ENCODE measurements at places on chromosomes 6 and 20. TPM values are rescaled to one million over a fixed set of nuclear protein-coding genes. Genes with fewer than 3 reads are reported as not detected.

GRCh38 chr6:91608428-91608827 lies 1021.6 kb upstream of the MAP3K7 start:
- no peak overlapping the region for H3K4me3 ChIP-seq
- H3K36me3 ChIP-seq = no peaks in the 10 kb centered on the region
- H3K27me3 ChIP-seq = no peaks in the 10 kb centered on the region
- no peak overlapping the region for H3K27ac ChIP-seq
- H3K4me1 ChIP-seq = no peaks in the 10 kb centered on the region

GRCh38 chr6:157325069-157325805 lies 1.9 kb upstream of the TMEM242 start:
- no peak overlapping the region for H3K4me3 ChIP-seq
- no peak overlapping the region for H3K27ac ChIP-seq
- peaks cover 38% of the 10 kb centered on the region for H3K4me1 ChIP-seq
- H3K27me3 ChIP-seq = peaks cover 2% of the 10 kb centered on the region
- H3K36me3 ChIP-seq = no peaks in the 10 kb centered on the region

The RIMS4 gene
- not detected for polyA plus RNA-seq

GRCh38 chr6:25050356-25050755 lies 114.6 kb upstream of the RIPOR2 start:
- H3K27me3 ChIP-seq = no peaks in the 10 kb centered on the region
- H3K36me3 ChIP-seq = no peaks in the 10 kb centered on the region
- peak; percentile 65 for DNase-seq
- H3K4me1 ChIP-seq = peaks cover 60% of the 10 kb centered on the region
- peak overlapping the region; percentile 34 for H3K4me3 ChIP-seq

- no peak for DNase-seq
- peaks cover 2% of the 10 kb centered on the region for H3K27me3 ChIP-seq
- H3K27ac ChIP-seq = no peak overlapping the region
- no peaks in the 10 kb centered on the region for H3K4me1 ChIP-seq
- H3K36me3 ChIP-seq = no peaks in the 10 kb centered on the region
Measured at GRCh38 chr6:129184808-129185366, 301.9 kb downstream of the LAMA2 start.

DNA sequence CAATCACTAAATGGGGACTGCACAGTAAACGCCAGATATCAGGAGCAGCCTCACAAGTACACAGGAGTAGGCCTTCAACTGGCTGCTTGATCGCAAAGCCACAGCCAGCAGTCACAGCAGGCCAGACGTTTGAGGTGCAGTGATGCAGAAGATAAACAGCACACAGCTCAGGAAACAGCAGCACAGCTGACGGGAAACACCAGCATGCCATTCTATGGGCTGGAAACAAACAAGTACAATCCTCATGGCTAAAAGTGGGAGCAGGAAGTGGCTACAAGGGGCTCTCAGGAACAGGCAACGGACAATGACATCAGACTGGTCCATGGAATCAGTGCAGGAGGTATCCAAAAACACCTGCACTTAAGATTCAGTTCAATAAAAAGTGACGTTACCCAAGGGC lies 111.0 kb downstream of the DTNBP1 start:
- no peak for DNase-seq
- no peak overlapping the region for H3K4me3 ChIP-seq
- H3K4me1 ChIP-seq = peaks cover 64% of the 10 kb centered on the region
- no peaks in the 10 kb centered on the region for H3K27me3 ChIP-seq
- H3K27ac ChIP-seq = no peak overlapping the region

The RAET1L gene
- polyA plus RNA-seq = not detected

GRCh38 chr20:39136798-39137197 lies 174.7 kb downstream of the DHX35 start:
- H3K36me3 ChIP-seq = peaks cover 6% of the 10 kb centered on the region
- H3K27ac ChIP-seq = no peak overlapping the region
- no peak for DNase-seq
- H3K4me3 ChIP-seq = no peak overlapping the region
- H3K27me3 ChIP-seq = peaks cover 3% of the 10 kb centered on the region

DNA sequence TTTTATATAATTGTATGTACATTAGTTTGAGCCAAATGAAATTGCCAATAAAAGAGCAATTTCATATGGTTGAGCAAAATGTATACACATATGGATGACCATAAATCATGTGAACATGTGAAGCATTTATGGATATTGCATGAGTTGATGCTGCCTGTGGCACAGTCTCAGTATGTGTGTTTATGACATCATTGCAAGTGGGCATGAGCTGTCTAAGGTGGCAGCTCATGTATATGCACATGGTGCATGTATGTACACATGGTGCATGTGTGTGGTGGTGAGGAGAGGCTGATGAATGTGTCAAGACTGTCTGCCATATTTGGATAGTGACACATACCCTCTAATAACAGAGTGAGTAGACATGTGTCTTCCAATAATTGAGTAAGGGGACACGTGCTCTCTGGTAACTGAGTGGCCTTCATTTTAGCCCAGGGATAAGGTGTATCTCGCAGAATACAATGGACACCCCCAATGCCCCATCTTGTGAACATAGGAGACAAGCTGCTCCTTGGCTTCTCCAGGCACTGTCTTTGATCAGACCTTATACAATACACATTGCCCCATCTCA lies 208.8 kb downstream of the DHX35 start:
- peaks cover 2% of the 10 kb centered on the region for H3K27me3 ChIP-seq
- H3K36me3 ChIP-seq = peaks cover 10% of the 10 kb centered on the region
- no peak overlapping the region for H3K4me3 ChIP-seq
- no peak overlapping the region for H3K27ac ChIP-seq
- H3K4me1 ChIP-seq = no peaks in the 10 kb centered on the region
- DNase-seq = no peak

- H3K4me3 ChIP-seq = no peak overlapping the region
- H3K36me3 ChIP-seq = peaks cover 3% of the 10 kb centered on the region
- H3K4me1 ChIP-seq = peaks cover 34% of the 10 kb centered on the region
- no peak overlapping the region for H3K27ac ChIP-seq
- DNase-seq = no peak
Measured at GRCh38 chr6:45592991-45593390, 215.3 kb upstream of the SUPT3H start.

GRCh38 chr6:114039841-114040240 lies 68.9 kb upstream of the HDAC2 start:
- H3K27ac ChIP-seq = no peak overlapping the region
- H3K36me3 ChIP-seq = no peaks in the 10 kb centered on the region
- H3K4me1 ChIP-seq = no peaks in the 10 kb centered on the region
- peaks cover 2% of the 10 kb centered on the region for H3K27me3 ChIP-seq
- no peak overlapping the region for H3K4me3 ChIP-seq

GRCh38 chr6:154814063-154814462 lies 80.8 kb downstream of the SCAF8 start:
- peaks cover 51% of the 10 kb centered on the region for H3K36me3 ChIP-seq
- H3K4me1 ChIP-seq = no peaks in the 10 kb centered on the region
- no peak for DNase-seq
- no peaks in the 10 kb centered on the region for H3K27me3 ChIP-seq

The ADTRP gene
- polyA plus RNA-seq = not detected

GRCh38 chr6:142786476-142786875 lies 158.5 kb downstream of the HIVEP2 start:
- no peaks in the 10 kb centered on the region for H3K27me3 ChIP-seq
- peaks cover 5% of the 10 kb centered on the region for H3K36me3 ChIP-seq
- H3K4me1 ChIP-seq = peaks cover 21% of the 10 kb centered on the region
- no peak for DNase-seq
- H3K27ac ChIP-seq = no peak overlapping the region

- peak overlapping the region; percentile 86 for H3K4me3 ChIP-seq
- DNase-seq = no peak
- peaks cover 3% of the 10 kb centered on the region for H3K27me3 ChIP-seq
- no peaks in the 10 kb centered on the region for H3K36me3 ChIP-seq
Measured at GRCh38 chr6:16836144-16836981, 75.1 kb upstream of the ATXN1 start.

DNA sequence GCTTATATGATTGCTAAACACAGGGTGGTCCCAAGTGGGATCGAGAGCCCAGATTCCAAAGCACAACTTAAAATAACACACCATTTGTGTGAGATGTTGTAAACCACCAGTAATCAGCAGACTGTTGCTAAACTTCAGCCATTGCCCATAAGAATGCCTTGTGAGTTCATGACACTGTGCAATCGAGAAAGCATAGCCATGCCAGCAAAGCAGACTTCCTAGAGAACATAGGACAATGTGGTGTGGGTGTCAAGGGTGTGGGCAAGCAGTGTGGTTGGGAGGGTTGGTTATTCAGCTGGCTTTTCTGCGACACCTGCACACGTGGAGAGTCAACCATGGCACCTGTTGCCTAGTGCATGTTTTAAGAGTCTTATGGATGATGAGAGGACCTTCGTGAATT lies 16.1 kb upstream of the CALHM6 start:
- H3K4me3 ChIP-seq = peak overlapping the region; percentile 18
- no peak overlapping the region for H3K27ac ChIP-seq
- peaks cover 3% of the 10 kb centered on the region for H3K27me3 ChIP-seq
- peaks cover 18% of the 10 kb centered on the region for H3K4me1 ChIP-seq
- H3K36me3 ChIP-seq = no peaks in the 10 kb centered on the region
- DNase-seq = peak; percentile 48

DNA sequence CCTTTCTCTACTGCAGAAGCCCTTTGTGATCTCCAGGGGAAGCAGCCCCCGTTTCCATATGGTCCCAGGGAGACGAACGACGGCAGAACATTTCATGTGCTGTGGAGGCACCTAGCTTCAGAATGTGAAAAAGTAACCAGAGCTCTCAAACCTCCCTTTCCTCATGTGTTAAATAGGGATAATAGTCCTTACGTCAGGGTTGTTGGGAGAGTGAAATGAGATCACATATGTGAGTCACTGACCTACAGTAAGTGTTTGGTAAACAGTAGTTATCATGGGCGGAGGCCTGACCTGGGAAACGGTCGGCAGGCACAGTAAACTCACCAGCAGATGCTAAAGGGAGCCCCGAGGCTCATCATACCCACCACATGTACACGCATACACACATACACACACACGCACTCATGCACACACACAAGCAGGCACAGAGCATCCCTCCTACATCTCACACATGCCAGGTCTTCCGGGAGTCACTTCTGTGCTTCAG lies 89.7 kb downstream of the LY86 start:
- H3K4me1 ChIP-seq = peaks cover 3% of the 10 kb centered on the region
- no peak overlapping the region for H3K4me3 ChIP-seq
- no peak for DNase-seq
- no peaks in the 10 kb centered on the region for H3K36me3 ChIP-seq
- H3K27ac ChIP-seq = no peak overlapping the region

DNA sequence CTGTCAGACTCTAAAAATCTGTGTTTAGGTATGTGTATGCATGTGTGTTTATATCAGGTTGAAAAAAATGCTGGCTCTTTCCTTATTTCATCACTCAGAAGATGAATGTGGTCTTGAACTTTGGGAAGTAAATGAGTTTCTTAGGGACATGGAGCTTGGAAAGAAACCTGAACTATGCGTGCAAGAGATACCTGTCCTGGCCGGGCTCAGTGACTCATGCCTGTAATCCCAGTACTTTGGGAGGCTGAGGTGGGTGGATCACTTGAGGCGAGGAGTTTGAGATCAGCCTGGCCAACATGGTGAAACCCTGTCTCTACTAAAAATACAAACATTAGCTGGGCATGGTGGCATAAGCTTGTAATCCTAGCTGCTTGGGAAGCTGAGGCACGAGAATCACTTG lies 4.4 kb upstream of the GLP1R start:
- H3K4me3 ChIP-seq = no peak overlapping the region
- no peak for DNase-seq
- no peak overlapping the region for H3K27ac ChIP-seq
- no peaks in the 10 kb centered on the region for H3K36me3 ChIP-seq

GRCh38 chr20:16299897-16300296 lies 273.4 kb downstream of the KIF16B start:
- no peaks in the 10 kb centered on the region for H3K27me3 ChIP-seq
- H3K27ac ChIP-seq = no peak overlapping the region
- no peak overlapping the region for H3K4me3 ChIP-seq
- DNase-seq = no peak

The KLHDC3 gene
- polyA plus RNA-seq = 123 TPM

DNA sequence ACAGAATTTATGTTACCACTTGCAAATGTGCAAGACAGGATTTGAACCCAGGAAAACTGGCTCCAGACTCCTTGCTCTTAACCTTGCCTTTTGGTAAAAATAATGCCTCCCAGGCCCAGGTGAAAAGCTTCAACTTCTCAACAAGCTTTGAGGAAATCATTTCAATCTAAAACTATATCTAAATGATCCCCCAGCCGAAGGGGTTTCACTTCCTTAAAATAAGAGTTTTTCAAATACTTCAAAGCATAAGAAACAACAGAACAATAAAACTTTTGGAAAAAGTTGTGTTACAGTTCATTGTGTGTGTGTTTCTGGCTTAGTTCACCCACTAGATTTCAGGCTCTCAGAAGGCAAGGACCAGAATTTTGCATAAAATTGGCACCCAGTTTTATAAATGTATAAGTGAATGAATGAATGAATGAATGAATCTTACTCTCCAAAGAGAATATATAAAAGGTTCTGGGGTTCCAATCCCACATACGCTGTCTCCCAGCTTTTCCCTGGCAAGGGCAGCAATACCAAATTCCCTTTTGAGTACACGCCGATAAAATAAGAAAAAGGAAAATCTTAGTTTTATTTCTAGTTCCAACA lies 5.4 kb downstream of the OR2H2 start:
- no peaks in the 10 kb centered on the region for H3K4me1 ChIP-seq
- DNase-seq = no peak
- H3K4me3 ChIP-seq = no peak overlapping the region
- H3K27me3 ChIP-seq = peaks cover 19% of the 10 kb centered on the region
- no peaks in the 10 kb centered on the region for H3K36me3 ChIP-seq
- no peak overlapping the region for H3K27ac ChIP-seq

- peaks cover 9% of the 10 kb centered on the region for H3K4me1 ChIP-seq
- no peak for DNase-seq
- H3K4me3 ChIP-seq = no peak overlapping the region
- H3K27ac ChIP-seq = no peak overlapping the region
- H3K27me3 ChIP-seq = peaks cover 17% of the 10 kb centered on the region
- H3K36me3 ChIP-seq = no peaks in the 10 kb centered on the region
Measured at GRCh38 chr6:56959938-56960337, 5.0 kb downstream of the BEND6 start.

The RIPOR2 gene
- polyA plus RNA-seq = 262 TPM

The SLC22A2 gene
- not detected for polyA plus RNA-seq

DNA sequence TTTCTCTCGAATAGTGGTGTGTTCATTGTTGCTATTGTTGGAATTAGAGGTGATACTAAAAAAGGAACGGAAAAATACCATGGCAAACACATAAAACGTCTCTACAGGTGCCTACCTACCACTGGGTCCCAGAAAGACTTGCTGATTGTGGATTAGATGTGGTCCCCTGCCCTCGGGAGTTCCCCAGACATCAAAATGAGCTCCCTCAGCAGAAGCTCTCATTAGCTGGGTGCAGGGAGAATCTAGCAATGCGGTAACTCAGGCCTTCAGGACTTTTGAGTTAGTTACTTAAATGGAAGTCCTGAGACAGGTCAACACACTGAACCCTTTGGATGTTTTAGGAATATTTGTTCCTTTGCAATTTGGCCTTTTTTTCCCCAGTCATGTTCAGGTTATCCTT lies 6.1 kb downstream of the IRF4 start:
- H3K36me3 ChIP-seq = peaks cover 25% of the 10 kb centered on the region
- peaks cover 9% of the 10 kb centered on the region for H3K4me1 ChIP-seq
- DNase-seq = no peak
- peaks cover 5% of the 10 kb centered on the region for H3K27me3 ChIP-seq
- H3K27ac ChIP-seq = no peak overlapping the region

The NTSR1 gene
- polyA plus RNA-seq = not detected

GRCh38 chr20:13229538-13229937 lies 8.5 kb downstream of the ISM1 start:
- H3K27me3 ChIP-seq = peaks cover 4% of the 10 kb centered on the region
- no peaks in the 10 kb centered on the region for H3K36me3 ChIP-seq
- peaks cover 36% of the 10 kb centered on the region for H3K4me1 ChIP-seq

All from immature natural killer cell (primary cell).